ENCODE measurements at places on chromosomes 6 and 20. TPM values are rescaled to one million over a fixed set of nuclear protein-coding genes. Genes with fewer than 3 reads are reported as not detected.

Gene RAB22A
- 16.3 TPM for total RNA-seq

Gene REM1
- not detected for total RNA-seq

Gene ELOVL4
- 4.1 TPM for total RNA-seq

DNA sequence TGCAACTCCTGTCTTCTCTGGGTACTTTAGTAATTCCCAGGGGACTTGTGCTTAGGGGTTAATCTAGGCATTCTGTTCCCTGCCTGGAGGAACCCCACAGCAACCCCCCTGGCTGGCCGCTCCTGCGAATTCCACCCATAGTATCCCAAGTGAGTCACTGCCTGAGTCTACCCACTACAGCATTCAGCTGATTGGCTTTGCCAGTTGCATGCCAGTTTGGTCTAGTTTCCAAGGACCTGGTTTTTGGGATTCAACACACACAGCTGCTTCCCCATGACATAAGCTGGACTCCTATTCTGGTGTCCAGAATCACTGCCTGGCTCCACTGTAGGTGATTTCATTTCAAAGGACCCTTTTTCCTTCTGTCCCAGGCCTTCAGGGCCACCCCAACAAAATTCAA, 40.3 kb downstream of the PLCG1 start:
- DNase-seq = peak; percentile 19

GRCh38 chr6:36073587-36073986, 46.0 kb downstream of the MAPK14 start:
- no peak for DNase-seq

Gene CFAP61
- total RNA-seq = not detected

DNA sequence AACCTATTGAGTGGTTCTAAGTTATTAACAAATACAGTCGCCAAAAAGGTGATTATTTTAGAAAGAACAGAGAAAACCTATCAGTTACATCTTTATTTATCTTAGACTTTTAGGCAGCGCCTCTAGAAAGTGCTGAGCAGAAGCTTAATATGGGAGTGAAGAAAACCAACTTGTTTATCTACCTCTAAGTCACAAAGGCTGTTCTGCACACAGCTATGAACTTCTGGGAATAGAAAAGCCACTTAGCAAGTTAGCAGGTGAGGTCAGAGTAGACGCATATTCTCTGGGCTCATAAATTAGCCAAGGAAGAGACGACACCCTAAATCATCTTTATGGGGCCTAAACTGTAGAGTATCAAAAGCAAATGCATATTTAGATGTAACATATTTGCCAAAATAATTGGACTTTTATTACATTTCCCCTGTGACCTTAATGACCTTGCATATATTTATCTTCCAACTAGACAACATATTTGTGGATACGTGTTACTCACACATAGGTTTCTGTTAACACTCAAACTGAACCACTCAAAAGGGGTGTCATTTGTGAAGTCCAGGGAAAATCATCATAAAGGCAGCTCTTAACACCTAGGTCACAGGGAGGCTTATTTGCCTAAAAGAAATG, 267.1 kb downstream of the ADGB start:
- DNase-seq = no peak

All from endothelial cell of umbilical vein (primary cell).